ENCODE measurements at places on chromosomes 3 and 15. TPM values are rescaled to one million over a fixed set of nuclear protein-coding genes. Genes with fewer than 3 reads are reported as not detected.

DNA sequence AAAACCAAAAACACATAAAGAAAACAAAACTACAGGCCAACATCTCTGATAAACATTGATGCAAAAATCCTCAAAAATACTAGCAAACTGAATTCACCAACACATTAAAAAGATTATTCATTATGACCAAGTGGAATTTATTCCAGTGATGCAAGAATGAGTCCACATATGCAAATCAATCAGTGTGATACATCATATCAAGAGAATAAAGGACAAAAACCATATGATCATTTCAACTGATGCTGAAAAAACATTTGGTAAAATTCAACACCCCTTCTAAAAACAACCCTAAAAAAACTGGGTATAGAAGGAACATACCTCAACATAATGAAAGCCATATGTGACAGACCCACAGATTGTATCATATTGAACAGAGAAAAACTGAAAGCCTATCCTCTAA is 265.6 kb upstream of the DCBLD2 start:
- DNase-seq, result no peak

- DNase-seq, result no peak
Observed at GRCh38 chr3:39748002-39748401, 61.4 kb upstream of the MYRIP start.

- DNase-seq, result no peak
Observed at GRCh38 chr3:66425576-66426114, 75.2 kb downstream of the LRIG1 start.

DNA sequence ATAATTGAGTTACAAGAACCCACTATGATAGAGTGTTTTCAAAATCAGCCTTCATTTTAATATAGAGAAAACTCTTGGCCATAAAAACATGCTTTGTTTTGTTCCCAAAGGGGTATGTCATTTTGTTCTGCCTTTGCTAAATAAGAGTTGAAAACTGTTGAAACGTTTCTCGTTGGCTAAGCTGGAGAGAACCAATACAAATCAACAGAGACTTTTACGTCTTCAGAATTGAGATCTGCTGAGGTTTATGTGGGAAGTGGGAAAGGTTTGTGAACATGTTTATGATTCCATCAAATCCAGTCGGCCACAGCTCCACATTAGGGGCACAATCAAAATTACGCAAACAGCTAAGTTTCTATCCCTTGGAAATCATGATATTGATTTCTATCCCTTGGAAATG is 102.0 kb downstream of the IGF2BP2 start:
- DNase-seq, result no peak

HIGD2B gene
- total RNA-seq, result not detected

DNA sequence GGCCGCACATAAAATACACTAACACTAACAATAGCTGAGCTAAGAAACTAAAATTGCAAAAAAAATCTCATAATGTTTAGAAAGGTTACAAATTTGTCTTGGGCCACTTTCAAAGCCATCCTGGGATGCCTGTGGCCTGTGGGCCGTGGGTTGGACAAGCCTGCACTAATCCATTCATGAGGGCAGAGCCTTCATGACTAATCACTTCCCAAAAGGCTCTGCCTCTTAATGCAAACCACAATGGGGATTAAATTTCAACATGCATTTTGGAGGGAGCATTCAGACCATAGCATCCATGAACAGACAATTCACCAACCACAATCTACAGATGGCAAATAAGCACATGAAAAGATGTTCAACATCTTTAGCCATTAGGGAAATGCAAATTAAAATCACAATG is 128.2 kb downstream of the SUCLG2 start:
- DNase-seq, result peak; percentile 89

PLA2G4F gene
- total RNA-seq, result 0.71 TPM

PLS1 gene
- total RNA-seq, result 4.0 TPM

RHOV gene
- 0.19 TPM for total RNA-seq

DNA sequence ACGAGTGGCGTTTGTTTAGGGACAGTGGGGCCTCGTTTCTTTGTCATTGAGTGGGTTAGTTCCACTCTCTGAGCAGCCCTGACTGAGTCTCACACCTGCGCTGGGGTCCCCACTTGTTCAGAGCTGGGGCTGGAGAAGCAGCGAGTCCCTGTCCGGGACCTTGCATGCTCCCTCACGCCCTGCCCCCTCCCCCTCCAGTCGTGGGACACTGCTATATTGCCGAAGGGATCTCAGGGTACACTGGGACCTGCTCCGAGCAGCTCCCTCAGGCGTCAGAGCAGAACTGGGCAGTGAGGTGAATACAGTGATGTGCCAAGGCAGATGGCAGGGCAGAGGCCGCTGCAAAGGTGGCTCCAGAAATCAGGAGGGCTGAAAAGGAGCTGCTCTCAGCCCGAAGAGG is 59.9 kb upstream of the KLF13 start:
- no peak for DNase-seq

DNA sequence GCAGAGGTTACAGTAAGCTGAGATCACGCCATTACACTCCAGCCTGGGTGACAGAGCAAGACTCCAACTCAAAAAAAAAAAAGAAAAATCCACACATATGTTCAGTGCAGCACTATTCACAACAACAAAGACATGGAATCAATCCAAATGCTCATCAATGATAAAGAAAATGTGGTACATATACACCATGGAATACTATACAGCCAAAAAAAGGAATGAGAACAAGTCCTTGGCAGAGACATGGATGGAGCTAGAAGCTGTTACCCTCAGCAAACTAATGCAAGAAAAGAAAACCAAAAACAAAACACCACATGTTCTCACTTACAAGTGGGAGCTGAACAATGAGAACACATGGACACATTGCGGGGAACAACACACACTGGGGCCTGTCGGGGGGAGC is 25.5 kb downstream of the PYGO1 start:
- DNase-seq, result no peak

- peak; percentile 2 for DNase-seq
Observed at GRCh38 chr3:173938159-173938558, 540.6 kb downstream of the NLGN1 start.

- DNase-seq, result peak; percentile 94
Observed at GRCh38 chr3:122890077-122890719, 95.3 kb downstream of the SLC49A4 start.

DNA sequence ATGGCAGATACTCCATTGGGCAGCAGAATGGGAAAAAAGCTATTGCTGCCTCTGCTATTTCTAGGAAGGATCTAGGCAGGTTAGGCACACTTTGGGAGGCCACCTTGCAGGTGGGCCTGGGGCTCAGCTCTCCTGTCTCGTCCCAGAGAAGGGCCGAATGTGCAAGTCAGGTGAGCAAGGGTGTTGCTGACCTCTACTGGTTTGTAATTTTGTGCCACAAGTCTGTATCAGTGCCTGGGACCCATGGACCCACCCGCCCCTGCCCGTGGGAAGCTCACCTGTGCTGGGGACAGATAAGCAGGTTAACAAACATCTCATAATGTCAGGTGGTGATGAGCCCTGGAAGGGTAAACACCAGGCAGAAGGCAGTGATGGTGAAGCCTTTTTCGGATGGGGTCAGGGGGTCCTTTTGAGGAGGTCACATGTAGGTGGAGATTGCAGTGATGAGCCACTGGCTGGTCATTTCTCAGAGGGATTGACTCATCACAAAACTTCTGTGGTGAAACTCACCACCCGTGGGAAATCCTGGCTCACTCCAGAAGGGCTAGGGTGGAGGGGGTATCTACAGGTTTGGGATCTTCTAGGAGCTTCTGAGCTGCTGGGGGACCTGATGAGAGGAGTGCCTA is 161.3 kb downstream of the KLF13 start:
- DNase-seq, result peak; percentile 46

GRCh38 chr3:52555056-52555455 is 18.7 kb downstream of the UQCC5 start:
- DNase-seq, result no peak

- peak; percentile 71 for DNase-seq
Observed at GRCh38 chr3:141308588-141309218, 59.6 kb upstream of the ZBTB38 start.

DNA sequence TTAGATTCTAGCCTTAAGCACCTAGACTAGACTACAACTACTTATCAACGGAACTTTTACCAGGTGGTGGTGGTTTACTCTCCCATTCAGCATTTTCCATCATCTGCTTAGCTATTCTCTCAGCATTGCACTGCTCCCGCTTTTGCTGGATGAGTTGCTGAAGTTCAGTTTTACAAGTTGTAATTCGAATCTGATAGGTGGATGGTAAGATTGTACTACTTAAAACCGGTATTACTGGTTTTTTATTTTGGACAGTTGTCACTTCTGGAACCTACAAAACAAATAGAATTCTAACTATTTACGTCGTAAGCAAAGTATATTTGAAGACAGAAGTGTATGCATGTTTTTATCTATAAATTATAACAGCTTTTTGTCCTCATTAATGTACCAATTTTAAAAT is 41.1 kb downstream of the PIK3R4 start:
- no peak for DNase-seq

SGO1 gene
- 4.7 TPM for total RNA-seq

B3GNT5 gene
- total RNA-seq, result 45.4 TPM

GRCh38 chr15:65569728-65570127 is 39.5 kb downstream of the HACD3 start:
- DNase-seq, result no peak

GRCh38 chr15:67009576-67010569 is 55.5 kb upstream of the SMAD3 start:
- DNase-seq, result peak; percentile 27

DNA sequence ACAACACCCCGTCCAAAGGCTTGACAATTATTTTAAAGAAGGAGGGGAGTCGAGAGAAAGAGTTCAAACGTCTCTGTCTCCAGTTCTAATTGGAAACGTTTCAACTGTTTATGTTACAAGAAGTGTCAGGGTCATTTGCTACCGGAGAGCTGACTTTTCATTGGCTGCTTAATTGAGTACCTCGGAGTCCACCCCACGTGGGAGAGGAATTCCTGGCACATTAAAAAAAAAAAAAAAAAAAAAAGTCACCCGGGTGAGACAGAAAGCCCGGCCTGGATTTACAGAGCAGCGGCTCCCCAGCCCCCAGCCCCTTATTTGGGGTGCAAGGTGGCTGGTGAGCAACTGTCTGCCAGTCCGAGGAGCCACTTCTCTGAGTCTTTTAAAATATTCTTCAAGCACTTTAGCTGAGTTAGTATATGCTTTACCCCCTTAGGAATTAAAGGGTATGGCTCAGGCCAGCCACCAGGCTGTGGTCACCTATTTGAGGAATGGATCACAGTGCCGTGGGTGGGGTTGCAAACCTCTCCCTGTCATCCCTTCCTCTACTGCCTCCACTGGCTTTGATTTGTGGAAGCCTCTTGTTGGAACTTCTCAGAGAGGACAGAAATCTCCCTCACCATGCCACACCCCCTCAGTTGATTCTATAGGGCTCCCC is 3.9 kb upstream of the TLE3 start:
- peak; percentile 74 for DNase-seq

DNA sequence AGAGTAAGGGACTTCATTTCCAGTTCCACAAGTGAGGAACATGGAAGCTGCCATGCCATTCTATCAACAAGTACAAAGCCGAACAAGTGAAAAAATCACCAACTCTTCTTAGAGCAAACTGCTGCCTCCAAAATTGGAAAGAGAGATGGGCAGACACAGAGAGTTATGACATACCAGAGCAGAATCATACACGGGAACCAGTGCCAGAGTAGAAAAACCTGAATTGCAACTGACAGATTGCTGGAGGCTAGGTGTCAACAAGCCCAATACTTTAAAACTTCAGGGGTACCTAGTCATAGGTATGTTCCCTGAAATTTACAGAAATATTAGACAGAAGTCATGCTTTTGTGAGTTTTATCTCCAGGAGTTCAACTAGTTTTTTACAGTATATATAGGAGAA is 62.0 kb downstream of the TTBK2 start:
- DNase-seq, result peak; percentile 75

DNA sequence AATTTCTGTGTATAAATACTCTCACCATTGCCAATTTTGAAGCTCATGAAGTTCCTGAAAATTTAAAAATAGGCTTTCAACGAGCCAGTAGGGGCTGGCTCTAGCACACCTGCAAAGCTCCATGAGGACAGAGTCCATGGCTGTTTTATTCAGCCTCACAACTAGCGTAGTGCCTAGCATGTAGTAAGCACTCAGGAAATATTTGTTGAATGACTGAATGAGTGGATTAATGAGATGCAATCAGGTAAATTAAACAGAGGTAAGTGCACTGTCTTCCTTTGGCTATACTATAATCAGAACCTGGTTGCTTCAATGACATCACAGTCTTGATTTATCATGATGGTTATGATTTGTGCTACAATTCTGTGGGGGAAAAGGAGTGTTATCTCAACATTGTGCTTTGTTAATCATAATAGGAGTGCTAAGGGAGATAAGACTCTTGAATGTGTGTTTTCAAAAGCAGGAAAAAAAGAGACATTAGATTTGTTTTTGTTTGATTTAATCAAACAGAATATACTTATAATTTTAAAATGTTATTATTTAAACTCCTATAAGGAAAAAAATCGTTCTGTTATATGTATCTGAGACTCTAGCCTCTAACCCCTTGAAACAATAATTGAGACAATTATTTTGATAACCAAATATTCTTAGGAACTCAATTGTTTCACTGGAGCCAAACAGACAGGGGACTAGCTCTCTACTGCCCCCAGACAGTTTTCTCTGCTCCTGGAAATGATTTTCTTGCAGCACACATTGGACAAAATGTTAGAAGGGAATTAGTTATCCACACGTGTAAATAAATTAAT is 171.7 kb upstream of the ATP11B start:
- DNase-seq, result no peak

DNA sequence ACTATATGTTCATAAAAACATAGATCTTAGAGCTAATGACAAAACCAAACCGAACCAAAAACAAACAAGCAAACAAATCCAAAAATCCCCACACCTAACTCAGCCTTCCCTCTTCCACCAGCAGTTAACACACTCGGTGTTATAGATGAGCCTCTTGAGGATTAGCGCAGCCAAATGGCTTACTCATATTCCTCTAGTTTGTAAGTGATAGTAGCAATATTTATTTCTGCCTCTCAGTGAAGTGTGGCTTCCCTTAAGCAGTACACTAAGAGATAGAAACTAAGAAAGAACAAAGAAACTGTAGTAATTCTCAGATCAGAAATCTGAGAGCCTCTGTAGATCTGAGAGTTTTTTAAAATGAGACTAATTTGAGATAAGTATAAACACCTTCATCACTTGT is 2.4 kb upstream of the NCEH1 start:
- no peak for DNase-seq

GRCh38 chr3:38114052-38114874 is 22.7 kb downstream of the ACAA1 start:
- DNase-seq, result no peak

DNA sequence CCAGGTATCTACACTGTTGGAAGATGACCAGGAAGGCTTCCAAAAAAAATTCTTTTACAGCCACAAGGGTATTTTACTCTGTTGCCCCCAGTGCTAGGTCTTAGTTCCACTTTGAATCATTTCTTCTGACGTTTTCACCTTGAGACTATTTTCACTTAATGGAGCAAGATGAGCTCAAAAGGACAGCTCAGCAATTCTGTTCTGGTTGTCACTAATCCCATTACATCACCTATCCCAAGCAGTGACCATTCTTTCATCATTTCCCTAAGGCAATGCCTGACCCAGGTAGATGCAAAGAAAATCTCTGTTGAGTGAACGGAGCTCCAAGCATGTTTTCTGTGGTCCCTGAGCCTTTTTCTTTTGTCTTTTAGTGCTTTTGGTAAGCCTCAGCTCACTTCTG is 210.0 kb downstream of the KCNAB1 start:
- DNase-seq, result no peak

WDR49 gene
- 0.67 TPM for total RNA-seq
